ENCODE measurements at places on chromosomes 13 and 19. TPM values are rescaled to one million over a fixed set of nuclear protein-coding genes. Genes with fewer than 3 reads are reported as not detected.

The ZIC2 gene
- total RNA-seq: not detected

The TRIM13 gene
- 17.5 TPM for total RNA-seq

DNA sequence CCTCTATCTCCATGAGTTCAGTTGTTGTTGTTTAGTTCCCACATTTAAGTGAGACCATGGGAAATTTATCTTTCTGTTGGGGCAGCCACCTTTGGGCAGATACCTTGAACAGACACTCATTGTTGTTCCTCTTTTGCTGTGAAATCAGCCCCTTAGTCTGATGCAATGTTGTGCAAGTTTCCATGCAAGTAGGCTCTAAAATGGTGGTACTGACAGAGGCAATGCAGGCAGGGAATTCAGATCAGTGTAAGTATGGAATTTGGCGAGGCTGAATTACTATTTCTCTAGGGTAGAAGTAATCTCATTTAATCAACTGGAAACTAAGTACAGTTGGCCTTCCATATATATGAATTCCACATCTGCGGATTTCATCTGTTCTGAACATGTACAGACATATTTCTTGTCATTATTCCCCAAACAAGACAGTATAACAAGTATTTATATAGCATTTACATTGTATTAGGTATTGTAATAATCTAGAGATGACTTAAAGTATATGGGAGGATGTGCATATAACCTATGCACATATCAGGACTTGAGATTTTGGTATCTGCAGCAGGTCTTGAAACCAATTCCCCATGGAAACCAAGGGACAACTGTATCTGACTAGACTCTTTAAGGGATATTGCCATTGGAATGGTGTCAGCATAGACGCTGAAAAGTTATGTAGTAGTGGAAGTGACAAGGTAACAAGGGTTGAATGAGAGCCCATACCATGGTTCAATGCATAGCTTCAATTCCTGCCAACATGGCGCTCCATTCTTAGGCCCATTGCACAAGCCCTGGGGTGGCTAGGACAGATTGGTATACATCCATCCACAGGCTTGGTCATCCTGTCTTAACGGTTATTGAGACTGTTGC, 281.5 kb upstream of the HTR2A start:
- no peak for DNase-seq
- no peaks in the 10 kb centered on the region for H3K27me3 ChIP-seq
- no peaks in the 10 kb centered on the region for H3K4me1 ChIP-seq
- no peaks in the 10 kb centered on the region for H3K36me3 ChIP-seq
- H3K4me3 ChIP-seq: no peak overlapping the region
- no peak overlapping the region for H3K27ac ChIP-seq

The TJP3 gene
- total RNA-seq: not detected

GRCh38 chr13:95269756-95270155, 31.5 kb downstream of the ABCC4 start:
- no peaks in the 10 kb centered on the region for H3K27me3 ChIP-seq
- H3K4me1 ChIP-seq: peaks cover 28% of the 10 kb centered on the region
- no peak overlapping the region for H3K27ac ChIP-seq
- no peaks in the 10 kb centered on the region for H3K36me3 ChIP-seq
- H3K4me3 ChIP-seq: no peak overlapping the region
- DNase-seq: no peak

The CGB8 gene
- not detected for total RNA-seq

The VAV1 gene
- total RNA-seq: 46.0 TPM

- H3K27ac ChIP-seq: no peak overlapping the region
- H3K4me3 ChIP-seq: no peak overlapping the region
- H3K4me1 ChIP-seq: no peaks in the 10 kb centered on the region
These were observed 19.2 kb downstream of the CEACAM6 start for GRCh38 chr19:41774515-41774980.

The LGALS7 gene
- total RNA-seq: not detected

GRCh38 chr19:49084206-49085019, 838 bp upstream of the SNRNP70 start:
- H3K4me3 ChIP-seq: peak overlapping the region; percentile 95

The ZNF578 gene
- not detected for total RNA-seq

GRCh38 chr19:41945135-41945766, 13.9 kb downstream of the RABAC1 start:
- peak overlapping the region; percentile 40 for H3K4me3 ChIP-seq
- peak; percentile 97 for DNase-seq
- H3K27me3 ChIP-seq: no peaks in the 10 kb centered on the region
- peak overlapping the region; percentile 98 for H3K27ac ChIP-seq
- peaks cover 75% of the 10 kb centered on the region for H3K4me1 ChIP-seq

The CARS2 gene
- 48.2 TPM for total RNA-seq

DNA sequence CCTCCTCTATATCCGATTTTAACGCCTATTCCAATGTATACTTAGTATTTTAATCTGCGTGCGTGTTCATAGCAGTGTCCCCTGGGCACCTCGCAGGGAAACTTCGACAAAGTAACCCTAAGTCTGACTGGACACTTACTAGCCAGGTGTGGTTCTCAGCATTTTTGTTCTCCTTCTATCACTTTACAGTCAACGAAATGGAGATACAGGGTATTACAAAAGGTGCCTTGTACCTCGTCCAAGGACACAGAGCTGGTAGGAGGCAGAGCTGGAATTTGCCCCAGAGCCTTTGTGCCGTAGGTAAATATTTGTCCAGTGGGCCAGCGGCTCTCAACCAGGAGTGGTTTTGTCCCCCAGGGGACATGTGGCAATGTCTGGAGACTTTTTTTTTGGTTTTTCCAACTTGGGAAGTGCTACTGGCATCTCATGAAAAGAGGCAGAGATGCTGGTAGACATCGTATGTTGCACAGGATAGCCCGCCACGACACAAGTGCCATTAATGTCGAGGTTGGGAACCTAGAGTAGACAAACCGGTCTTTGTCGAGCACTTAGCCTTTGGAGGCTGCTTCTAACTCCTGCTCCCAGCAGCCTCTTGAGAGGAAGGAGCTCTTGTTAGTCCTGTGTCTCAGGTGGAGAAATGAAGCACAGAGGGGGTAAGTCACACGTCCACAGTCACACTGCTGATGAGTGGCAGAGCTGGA, 1.1 kb downstream of the ZNF444 start:
- no peaks in the 10 kb centered on the region for H3K27me3 ChIP-seq
- H3K27ac ChIP-seq: no peak overlapping the region
- no peaks in the 10 kb centered on the region for H3K36me3 ChIP-seq
- peak overlapping the region; percentile 84 for H3K4me3 ChIP-seq

- no peaks in the 10 kb centered on the region for H3K27me3 ChIP-seq
- no peak for DNase-seq
- no peak overlapping the region for H3K27ac ChIP-seq
These were observed 90.4 kb upstream of the PEG3 start for GRCh38 chr19:56930647-56931535.

GRCh38 chr13:98156259-98156658, 13.4 kb downstream of the FARP1 start:
- no peak overlapping the region for H3K27ac ChIP-seq
- DNase-seq: no peak
- H3K36me3 ChIP-seq: no peaks in the 10 kb centered on the region
- no peaks in the 10 kb centered on the region for H3K27me3 ChIP-seq
- no peaks in the 10 kb centered on the region for H3K4me1 ChIP-seq

DNA sequence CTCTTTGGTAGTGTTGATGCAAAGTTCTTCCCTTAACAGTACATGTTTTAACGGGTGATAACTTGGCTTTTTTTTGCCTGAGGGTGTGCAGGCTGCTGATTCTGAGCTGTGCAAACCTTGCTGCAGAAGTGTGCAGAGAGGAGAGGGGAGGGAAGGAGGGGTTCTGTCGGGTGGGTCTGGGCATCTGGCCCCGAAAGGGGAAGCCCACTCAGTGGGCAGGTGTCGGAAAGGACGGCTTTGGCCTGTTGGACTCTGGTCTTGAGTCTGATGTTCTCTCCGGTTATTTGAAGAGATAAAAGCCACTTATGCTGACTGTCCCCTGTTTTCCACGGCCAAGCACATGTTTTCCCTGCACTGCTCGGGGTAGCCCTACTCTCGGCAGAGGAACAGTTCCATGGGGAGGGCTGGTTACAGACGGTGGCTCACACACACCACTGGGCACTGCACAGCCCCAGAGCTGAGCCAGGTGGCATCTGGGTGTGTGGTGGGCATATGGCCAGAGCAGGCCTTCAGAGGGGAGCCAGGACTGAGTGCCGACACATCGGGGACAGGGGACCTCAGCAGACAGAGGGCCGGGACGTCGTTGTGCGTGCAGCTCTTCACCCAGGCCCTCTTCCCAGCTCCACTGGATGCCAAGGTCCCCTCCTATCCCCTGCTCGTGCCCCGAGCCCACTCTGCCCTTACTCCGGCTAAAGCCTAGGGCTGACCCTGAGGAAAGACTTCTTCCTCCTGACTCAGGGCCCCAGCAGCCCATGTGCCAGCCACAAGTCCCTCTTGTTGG, 93.2 kb downstream of the TEX29 start:
- no peaks in the 10 kb centered on the region for H3K36me3 ChIP-seq
- no peak for DNase-seq
- no peak overlapping the region for H3K27ac ChIP-seq
- H3K4me3 ChIP-seq: no peak overlapping the region

DNA sequence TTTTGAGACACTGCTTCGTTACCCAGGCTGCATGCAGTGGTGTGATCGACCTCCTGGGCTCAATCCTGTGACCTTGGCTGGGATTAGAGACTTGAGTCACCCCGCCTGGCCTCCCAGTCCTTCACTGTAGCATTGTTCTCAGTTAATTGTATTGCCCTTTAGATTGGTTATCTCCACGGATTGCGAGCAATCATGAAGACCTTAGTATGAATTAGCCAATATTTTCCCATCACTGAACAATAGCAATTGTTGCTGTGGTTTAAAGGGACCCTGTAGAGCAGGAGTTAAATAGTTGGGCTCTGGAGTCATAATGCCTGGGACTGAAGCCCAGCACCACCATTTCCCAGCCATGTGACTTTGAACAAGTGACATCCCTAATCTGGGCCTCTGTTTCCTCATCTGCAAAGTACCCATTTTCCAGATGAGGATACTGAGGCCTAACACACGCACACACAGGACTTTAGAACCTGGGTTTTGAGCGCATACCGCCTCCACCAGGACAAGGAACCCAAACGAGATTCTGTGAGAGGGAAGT, 8.4 kb downstream of the PPP1R14A start:
- no peaks in the 10 kb centered on the region for H3K27me3 ChIP-seq
- DNase-seq: no peak

DNA sequence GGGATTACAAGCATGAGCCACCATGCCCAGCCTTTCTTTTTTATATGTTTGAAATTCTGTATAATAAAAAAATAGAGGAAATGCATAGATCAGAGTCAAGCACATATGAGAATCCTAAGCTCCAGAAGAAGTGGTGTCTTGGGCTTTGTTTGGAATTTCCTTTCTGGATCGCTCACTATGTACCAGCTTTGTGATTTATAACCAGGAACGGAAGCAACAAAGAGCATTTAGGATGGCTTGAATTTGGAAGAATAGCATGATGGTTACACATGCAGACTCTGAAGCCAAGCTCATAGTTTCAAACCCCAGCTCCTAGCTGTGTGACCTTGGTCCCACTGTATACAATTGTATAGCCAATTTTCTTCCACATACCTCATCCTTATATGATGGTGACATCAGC, 28.0 kb upstream of the SLC15A1 start:
- no peaks in the 10 kb centered on the region for H3K27me3 ChIP-seq
- no peak overlapping the region for H3K27ac ChIP-seq
- no peaks in the 10 kb centered on the region for H3K36me3 ChIP-seq
- no peak overlapping the region for H3K4me3 ChIP-seq

GRCh38 chr19:12790628-12791344, 500 bp upstream of the JUNB start:
- peak overlapping the region; percentile 80 for H3K4me3 ChIP-seq
- peak overlapping the region; percentile 57 for H3K27ac ChIP-seq
- H3K27me3 ChIP-seq: no peaks in the 10 kb centered on the region
- peaks cover 53% of the 10 kb centered on the region for H3K4me1 ChIP-seq

The FXYD5 gene
- total RNA-seq: 134 TPM

GRCh38 chr13:91162589-91162988, 184.9 kb upstream of the MIR17HG start:
- no peak overlapping the region for H3K27ac ChIP-seq
- H3K27me3 ChIP-seq: no peaks in the 10 kb centered on the region
